Fibroblast of skin of right quadriceps (primary cell): ENCODE measurements at places on chromosomes 13 and 19.
A peak's percentile ranks its signal among the peaks of the same experiment; 100 is the strongest.

GRCh38 chr19:53161123-53161522 is 2.3 kb upstream of the ZNF347 start:
- no peak for DNase-seq

- peak; percentile 78 for DNase-seq
Measured at GRCh38 chr19:16446724-16447368, 24.9 kb downstream of the EPS15L1 start.

GRCh38 chr13:52844836-52845235 is 3.6 kb downstream of the PCDH8 start:
- DNase-seq, result no peak

- DNase-seq, result peak; percentile 88
Measured at GRCh38 chr13:67369895-67370660, 139.9 kb upstream of the PCDH9 start.

- DNase-seq, result no peak
Measured at GRCh38 chr13:20193162-20193906, 596 bp upstream of the GJB2 start.

DNA sequence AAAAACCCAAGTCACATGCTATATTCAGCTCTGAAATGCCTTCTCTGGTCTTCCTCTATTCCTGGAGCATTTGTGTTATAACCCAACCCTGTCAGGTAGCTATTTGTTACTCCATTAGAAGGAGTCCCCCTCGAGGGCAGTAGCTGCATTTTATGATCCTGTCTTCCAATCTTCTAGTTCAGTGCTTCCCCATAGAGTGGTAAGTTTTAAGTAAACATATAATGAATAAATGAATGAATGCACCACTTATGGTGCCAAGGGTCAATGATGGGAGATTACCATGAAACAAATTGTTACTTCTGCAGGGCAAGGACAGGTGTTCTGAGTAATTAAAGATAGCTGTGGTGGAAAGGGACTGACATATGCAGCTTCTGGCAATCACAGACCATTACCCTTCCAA is 4.0 kb downstream of the RASL11A start:
- DNase-seq, result no peak

DNA sequence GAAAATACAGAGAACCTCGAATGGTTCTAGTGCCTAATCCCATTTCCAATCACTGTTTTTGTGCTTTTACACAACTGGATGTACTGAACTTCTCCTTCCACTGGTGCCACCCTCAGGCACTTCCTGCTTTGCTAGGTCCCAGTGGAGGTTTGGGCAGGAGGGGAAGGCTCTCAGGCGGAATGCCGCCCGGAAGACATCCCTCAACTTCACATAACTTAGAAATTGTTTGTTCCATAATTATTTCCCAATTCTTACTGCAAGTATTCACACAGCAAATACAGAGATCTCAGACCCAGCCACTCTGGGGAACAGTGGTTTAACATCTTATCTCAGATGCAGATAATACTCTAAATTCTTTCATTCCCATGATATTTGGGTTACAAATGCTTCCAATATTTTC is 195.7 kb upstream of the IPO5 start:
- peak; percentile 35 for DNase-seq

DNA sequence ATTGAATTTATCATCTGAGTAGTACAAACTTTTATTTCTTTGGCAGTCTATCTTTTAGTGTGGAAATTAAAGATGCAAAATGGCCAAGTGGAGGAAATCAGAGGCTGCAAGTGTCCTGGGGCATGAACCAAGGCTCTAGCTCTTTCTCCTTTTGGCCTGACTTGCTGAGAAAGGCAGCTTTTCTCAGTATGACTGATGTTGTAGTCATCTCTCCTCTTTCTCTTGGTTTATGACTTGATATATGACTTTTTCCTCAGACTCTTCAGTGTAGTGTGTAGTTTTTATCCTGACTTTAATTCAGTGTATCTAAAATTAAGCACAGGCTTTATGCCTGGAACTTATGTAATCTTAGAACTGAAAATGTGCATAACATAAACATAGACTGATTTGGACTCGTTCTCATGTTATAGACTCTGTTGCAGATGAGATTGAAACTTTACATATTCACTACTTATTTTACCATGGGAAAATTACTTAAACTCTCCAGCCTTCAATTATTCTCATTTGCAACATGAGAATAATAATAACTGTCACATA is 65.7 kb downstream of the SLITRK5 start:
- no peak for DNase-seq

- DNase-seq, result peak; percentile 55
Measured at GRCh38 chr13:74204602-74205312, 70.6 kb upstream of the KLF12 start.

DNA sequence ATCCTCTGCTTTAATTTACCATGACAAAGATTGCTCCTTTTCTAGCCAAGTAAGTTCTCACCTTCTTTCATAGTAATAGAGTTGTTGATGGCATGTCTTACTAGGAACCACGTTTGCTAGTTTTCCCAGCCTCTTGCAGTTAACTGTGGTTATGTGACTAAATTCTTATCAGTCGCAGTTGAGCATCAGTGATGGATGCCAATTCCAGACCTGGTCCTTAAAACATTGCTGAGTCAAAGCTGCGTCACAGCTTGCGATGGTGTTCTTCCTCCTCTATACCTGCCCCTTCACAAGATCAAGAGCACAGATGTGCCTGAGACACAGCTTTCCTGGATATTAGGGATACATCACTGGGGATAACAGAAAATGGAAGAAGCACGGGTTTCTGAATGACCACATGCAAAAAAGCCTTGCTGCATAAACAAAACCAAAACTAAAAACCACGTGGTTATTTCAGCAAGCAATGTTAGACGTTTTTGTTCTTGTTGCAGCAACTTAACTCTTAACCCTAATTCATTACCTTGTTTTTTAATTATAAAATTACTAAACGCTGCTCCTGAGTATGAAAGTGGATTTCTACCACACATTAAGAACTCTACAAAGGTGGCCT is 97.6 kb upstream of the DACH1 start:
- no peak for DNase-seq

GRCh38 chr19:45973553-45974338 is at the start of gene NOVA2:
Gene NOVA2 (minus strand): TSS chr19:45973865. CDS start chr19:45973351, 514 bp downstream.
- DNase-seq, result peak; percentile 57

DNA sequence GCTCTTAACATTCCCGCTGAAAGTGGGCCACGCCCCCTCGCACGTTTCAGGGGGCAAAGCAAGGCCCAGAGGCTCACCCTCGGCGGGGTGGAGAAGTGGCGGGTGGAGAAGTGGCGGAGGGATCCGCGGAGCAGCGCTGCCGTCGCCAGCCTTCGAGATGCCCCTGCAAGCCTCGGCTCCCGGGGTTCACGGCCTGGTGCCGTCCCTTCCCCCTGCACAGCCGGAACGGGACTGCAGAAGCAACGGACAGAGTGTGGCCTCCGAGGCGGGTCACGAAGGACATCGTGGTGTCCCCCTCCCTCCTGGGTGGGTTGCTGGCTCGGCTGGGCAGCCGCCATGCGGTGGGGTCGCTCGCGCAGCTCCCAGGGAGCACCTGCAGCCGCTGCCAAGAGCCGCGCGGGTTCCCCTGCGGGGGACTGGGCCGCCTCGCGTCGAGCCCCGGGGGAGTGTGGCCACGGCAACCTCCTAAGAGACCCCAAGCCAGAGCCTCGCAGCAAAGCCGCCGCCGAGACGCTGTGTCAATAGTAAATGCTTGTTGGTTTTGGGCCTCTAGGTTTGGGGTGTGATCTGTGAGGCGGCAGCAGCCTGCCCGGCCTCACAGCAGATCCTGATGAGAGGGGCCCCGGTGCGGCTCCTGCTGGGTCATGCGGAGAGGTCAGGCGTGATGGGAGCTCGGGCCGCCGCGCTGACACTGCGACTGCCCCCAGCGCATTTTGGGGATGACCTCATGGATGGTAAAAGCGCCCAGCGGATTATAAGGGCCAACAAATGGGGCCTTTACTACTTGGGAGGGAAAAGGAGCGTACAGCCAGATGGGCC is 5.5 kb downstream of the TPGS1 start:
- no peak for DNase-seq

DNA sequence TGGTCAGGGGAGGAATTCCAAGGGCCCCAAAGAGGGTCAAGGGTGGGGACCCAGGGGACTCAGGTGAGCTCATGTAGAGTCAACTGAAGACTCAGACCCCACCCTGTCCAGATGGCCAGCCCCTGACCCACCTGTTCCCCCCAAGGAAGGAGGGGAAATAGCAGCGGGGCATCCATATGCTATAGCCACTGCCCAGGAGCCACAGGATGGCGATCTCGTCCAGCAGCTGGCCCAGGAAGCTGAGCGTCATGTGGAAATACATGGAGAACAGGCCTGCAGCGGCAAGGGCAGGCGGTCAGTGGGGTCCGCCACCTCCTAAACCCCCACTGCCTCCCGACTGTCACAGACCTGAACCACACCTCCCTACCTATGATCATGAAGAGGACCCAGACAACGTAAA is 21.4 kb downstream of the ACER1 start:
- no peak for DNase-seq

GRCh38 chr19:1780272-1780958 is 27.1 kb downstream of the ONECUT3 start:
- DNase-seq, result peak; percentile 10

GRCh38 chr19:47257411-47258169 is 1.3 kb downstream of the CCDC9 start:
- no peak for DNase-seq
